ENCODE measurements at places on chromosomes 1 and 21.

- no peaks in the 10 kb centered on the region for H3K27me3 ChIP-seq
- H3K27ac ChIP-seq, result no peak overlapping the region
- H3K4me1 ChIP-seq, result no peaks in the 10 kb centered on the region
- DNase-seq, result no peak
- no peaks in the 10 kb centered on the region for H3K36me3 ChIP-seq
Measured at GRCh38 chr1:111855260-111855659, 99.6 kb downstream of the DDX20 start.

DNA sequence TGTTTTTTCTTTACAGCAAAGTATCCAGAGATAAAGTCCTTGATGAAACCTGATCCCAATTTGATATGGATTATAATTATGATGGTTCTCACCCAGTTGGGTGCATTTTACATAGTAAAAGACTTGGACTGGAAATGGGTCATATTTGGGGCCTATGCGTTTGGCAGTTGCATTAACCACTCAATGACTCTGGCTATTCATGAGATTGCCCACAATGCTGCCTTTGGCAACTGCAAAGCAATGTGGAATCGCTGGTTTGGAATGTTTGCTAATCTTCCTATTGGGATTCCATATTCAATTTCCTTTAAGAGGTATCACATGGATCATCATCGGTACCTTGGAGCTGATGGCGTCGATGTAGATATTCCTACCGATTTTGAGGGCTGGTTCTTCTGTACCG, 6.5 kb downstream of the DEGS1 start:
- peaks cover 8% of the 10 kb centered on the region for H3K4me1 ChIP-seq
- peaks cover 50% of the 10 kb centered on the region for H3K36me3 ChIP-seq
- DNase-seq, result no peak
- no peak overlapping the region for H3K4me3 ChIP-seq

DNA sequence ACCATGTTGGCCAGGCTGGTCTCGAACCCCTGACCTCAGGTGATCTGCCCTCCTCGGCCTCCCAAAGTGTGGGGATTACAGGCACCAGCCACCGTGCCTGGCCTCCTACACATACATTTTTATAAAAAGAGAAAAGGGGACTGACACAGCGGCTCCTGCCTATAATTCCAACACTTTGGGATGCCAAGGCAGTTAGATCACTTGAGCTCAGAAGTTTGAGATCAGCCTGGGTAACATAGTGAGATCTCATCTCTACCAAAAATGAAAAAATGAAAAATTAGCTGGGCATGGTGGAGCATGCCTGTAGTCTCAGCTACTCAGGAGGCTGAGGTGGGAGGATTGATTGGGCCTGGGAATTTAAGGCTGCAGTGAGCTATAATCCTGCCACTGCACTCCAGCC, 23.4 kb downstream of the ZNF281 start:
- no peaks in the 10 kb centered on the region for H3K4me1 ChIP-seq
- no peaks in the 10 kb centered on the region for H3K36me3 ChIP-seq
- DNase-seq, result no peak
- H3K4me3 ChIP-seq, result no peak overlapping the region
- no peak overlapping the region for H3K27ac ChIP-seq

DNA sequence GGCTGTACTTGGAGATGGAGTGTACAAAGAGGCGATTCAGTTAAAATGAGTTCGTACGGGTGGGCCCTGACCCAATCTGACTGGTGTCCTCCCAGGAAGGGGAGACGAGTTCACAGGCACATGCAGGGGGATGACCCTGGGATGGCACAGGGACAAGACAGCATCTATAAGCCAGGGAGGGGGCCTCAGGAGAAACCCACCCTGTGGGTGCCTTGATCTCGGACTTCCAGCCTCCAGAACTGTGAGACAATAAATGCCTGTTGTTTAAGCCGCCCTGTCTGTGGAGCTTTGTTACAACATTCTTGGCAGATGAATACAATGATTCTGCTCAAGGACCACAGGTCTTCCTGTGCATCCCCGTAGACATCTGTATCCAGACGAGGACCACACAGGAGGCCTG, 14.6 kb upstream of the CLDN14 start:
- no peaks in the 10 kb centered on the region for H3K4me1 ChIP-seq
- no peak overlapping the region for H3K27ac ChIP-seq
- H3K36me3 ChIP-seq, result no peaks in the 10 kb centered on the region

DNA sequence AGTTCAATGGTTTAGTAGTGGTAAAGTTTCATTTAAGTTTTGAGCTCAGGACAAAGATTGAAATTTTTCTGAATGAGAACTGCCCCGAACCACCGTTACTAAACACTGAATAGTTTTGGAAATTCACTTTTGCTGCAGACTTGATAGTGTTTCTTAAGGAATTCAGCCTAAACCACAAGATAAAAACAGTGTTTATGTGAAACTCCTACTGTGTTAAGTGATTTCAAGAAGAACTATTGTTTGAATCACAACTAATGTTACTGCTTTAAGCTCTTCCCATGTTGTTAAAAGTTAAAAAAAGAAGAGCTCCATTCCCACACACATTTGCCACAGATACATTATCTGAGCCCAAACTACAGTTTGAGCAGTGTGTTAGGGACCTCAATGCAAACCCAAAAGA, 159.2 kb downstream of the DYRK1A start:
- H3K4me3 ChIP-seq, result no peak overlapping the region
- H3K27ac ChIP-seq, result no peak overlapping the region
- no peaks in the 10 kb centered on the region for H3K27me3 ChIP-seq
- no peak for DNase-seq
- peaks cover 3% of the 10 kb centered on the region for H3K4me1 ChIP-seq
- H3K36me3 ChIP-seq, result no peaks in the 10 kb centered on the region

DNA sequence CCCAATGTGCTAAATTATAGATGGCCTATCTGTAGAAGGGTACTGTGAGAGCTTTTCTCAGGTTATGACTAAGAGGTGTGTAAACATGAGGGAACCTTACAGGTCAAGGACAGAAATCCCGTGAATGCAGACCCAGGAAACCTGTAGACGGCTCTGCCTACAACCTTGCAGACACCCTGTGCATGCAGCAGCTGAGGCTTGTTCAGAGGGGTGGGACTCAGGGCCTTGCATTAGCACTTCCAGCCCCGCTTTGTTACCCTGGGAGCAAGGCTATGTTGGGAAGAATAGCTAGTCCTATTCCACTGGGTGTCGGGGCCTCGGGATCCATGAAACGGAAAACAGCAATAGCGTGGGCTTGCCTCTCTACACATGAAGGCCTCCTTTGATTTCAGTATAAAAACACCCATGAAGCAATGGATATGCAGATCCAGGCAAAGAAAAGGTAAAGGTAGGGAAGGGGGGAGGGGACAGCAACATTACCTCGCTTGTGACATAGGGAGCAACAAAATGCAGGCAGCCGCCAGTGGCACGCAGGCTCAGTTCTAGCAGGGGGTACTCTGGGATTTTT, 9.5 kb upstream of the NDUFS5 start:
- H3K36me3 ChIP-seq, result no peaks in the 10 kb centered on the region
- H3K27me3 ChIP-seq, result no peaks in the 10 kb centered on the region
- no peaks in the 10 kb centered on the region for H3K4me1 ChIP-seq
- H3K4me3 ChIP-seq, result no peak overlapping the region
- H3K27ac ChIP-seq, result no peak overlapping the region

GRCh38 chr21:45845770-45846090, 135.8 kb upstream of the COL6A1 start:
- no peaks in the 10 kb centered on the region for H3K36me3 ChIP-seq
- peaks cover 7% of the 10 kb centered on the region for H3K27me3 ChIP-seq
- H3K4me1 ChIP-seq, result no peaks in the 10 kb centered on the region

DNA sequence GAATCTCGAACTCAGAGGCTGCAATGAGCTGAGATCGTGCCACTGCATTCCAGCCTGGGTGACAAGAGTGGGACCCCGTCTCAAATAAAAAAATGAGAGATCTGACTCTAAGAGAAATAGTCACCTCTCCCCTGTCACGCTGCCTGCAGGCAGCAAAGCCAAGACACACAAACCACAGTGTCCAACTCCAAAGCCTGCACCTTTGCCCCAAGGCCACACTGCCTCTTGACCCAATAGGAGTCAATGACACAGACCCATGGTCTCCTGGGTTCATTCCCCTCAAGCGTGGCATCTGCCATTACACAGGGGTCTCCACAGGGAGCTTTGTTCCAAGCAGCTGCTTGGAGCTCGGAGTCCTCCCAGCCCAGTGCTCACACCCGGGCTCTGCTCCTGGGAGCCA, 46.3 kb downstream of the SLC9A1 start:
- no peak overlapping the region for H3K4me3 ChIP-seq
- H3K27me3 ChIP-seq, result no peaks in the 10 kb centered on the region
- H3K36me3 ChIP-seq, result no peaks in the 10 kb centered on the region
- peaks cover 15% of the 10 kb centered on the region for H3K4me1 ChIP-seq

GRCh38 chr1:19337289-19337688, 25.2 kb downstream of the SLC66A1 start:
- H3K4me1 ChIP-seq, result no peaks in the 10 kb centered on the region
- no peaks in the 10 kb centered on the region for H3K27me3 ChIP-seq
- no peak for DNase-seq
- H3K4me3 ChIP-seq, result no peak overlapping the region
- H3K36me3 ChIP-seq, result peaks cover 3% of the 10 kb centered on the region

GRCh38 chr1:54081306-54082270, 28.2 kb downstream of the TCEANC2 start:
- H3K4me1 ChIP-seq, result peaks cover 6% of the 10 kb centered on the region
- no peak overlapping the region for H3K27ac ChIP-seq
- no peaks in the 10 kb centered on the region for H3K36me3 ChIP-seq
- no peaks in the 10 kb centered on the region for H3K27me3 ChIP-seq
- peak; percentile 68 for DNase-seq
- H3K4me3 ChIP-seq, result no peak overlapping the region

GRCh38 chr1:101283443-101283842, 46.6 kb downstream of the S1PR1 start:
- no peak overlapping the region for H3K27ac ChIP-seq
- H3K36me3 ChIP-seq, result no peaks in the 10 kb centered on the region
- no peak overlapping the region for H3K4me3 ChIP-seq
- no peaks in the 10 kb centered on the region for H3K27me3 ChIP-seq
- no peak for DNase-seq

GRCh38 chr1:85366391-85367170, 90.1 kb upstream of the BCL10 start:
- DNase-seq, result no peak
- no peak overlapping the region for H3K4me3 ChIP-seq
- H3K27me3 ChIP-seq, result no peaks in the 10 kb centered on the region
- peaks cover 9% of the 10 kb centered on the region for H3K4me1 ChIP-seq

- H3K4me1 ChIP-seq, result no peaks in the 10 kb centered on the region
- H3K4me3 ChIP-seq, result no peak overlapping the region
- H3K27me3 ChIP-seq, result no peaks in the 10 kb centered on the region
- H3K27ac ChIP-seq, result no peak overlapping the region
Measured at GRCh38 chr1:237199026-237199425, 157.0 kb downstream of the RYR2 start.

DNA sequence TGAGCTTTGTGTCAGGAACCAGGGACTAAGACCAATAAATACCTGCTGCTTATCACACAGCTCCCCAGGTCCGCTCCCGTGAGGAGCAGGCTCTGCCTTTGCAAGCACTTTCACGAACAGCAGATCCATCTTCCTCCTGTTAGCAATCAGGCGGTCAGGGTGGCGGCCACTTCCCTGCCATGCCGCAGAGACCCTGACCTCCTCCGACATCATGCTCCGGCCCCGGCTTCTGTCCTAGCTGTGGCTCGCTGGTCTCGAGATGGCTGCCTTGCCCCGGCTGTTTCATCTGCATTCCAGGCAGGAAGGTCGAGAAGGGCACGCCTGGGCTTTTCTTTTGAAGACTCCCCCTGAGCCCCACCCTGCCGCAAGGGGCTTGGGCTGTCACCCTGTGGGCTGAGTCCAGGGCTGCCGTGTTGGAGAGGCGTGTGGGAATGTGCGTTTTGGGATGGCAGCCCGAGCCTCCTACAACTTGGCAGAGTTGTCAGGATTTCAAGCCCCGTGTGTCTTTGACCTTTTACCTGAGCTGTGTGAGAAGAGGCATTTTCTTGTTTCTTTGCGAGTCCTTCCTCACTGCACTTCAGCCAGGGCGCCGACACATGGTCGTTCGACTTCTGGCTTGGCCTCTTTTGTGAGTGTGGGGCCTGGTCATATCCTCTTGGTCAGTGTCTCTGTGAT, 59.5 kb downstream of the AGPAT3 start:
- H3K36me3 ChIP-seq, result no peaks in the 10 kb centered on the region
- H3K27me3 ChIP-seq, result no peaks in the 10 kb centered on the region
- peak overlapping the region; percentile 73 for H3K27ac ChIP-seq
- peaks cover 84% of the 10 kb centered on the region for H3K4me1 ChIP-seq
- H3K4me3 ChIP-seq, result no peak overlapping the region

DNA sequence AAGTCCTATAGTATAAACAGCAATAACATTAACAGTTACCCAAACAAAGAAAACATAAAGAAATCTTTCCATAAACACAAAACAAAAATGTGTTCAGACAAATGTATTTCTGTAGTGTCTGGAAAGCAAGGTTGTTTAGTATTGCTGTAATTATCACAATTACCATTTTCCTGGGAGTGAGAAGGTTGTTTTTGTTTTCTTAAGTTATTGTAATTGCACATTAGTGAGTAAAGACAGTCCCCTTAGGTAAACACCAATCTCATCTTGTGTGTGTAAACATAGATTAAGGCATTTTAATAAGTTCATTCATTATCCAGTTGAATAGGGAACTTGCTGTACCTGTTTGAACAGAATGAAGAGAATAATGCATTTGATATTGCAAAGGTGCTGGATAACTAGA, 356.9 kb upstream of the ADGRL4 start:
- no peaks in the 10 kb centered on the region for H3K4me1 ChIP-seq
- no peaks in the 10 kb centered on the region for H3K27me3 ChIP-seq
- no peaks in the 10 kb centered on the region for H3K36me3 ChIP-seq
- H3K4me3 ChIP-seq, result no peak overlapping the region

DNA sequence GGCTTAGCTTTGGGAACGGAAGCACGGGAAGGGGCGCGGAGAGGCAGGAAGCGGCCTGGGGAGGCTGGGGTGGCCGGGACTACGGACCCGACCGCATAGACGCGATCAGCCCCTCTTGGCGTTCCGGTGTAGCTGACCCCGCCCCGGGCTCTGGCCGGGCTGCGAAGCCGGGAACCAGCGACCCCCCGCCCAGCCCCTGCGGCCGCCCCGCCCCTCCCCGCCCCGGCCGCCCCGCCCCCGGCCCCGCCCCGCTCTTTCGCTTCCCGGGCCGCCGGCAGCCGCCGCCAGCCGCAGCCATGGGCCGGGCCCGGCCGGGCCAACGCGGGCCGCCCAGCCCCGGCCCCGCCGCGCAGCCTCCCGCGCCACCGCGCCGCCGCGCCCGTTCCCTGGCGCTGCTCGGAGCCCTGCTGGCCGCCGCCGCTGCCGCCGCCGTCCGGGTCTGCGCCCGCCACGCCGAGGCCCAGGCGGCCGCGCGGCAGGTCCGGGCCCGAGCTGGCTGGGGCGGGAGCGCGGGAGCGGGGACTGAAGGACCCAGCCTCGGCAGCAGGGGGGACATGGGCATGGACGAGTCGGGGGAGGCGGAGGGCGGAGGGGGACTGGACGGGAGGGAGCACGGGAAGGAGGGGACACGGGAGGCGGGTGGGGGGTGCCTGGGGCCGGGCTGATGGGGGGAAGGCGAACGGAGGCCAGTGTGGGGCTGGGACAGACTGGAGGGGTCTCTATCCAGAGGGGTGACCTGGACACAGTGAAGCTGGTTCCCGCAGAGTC, at the start of gene SELENON:
Gene SELENON (plus strand): TSS at position 259 of the 768 bp plus-strand sequence. CDS start 38 bp downstream, at position 297.
- H3K4me3 ChIP-seq, result peak within 1 kb of the TSS; percentile 69
- peak within 1 kb of the TSS; percentile 91 for H3K27ac ChIP-seq
- H3K27me3 ChIP-seq, result no peaks in the 10 kb centered on the region
- peaks cover 65% of the 10 kb centered on the region for H3K4me1 ChIP-seq
